Effector CD4-positive, alpha-beta T cell (primary cell): ENCODE measurements at places on chromosomes 12 and 14.

- DNase-seq, result no peak
These were observed 75.2 kb upstream of the DNM1L start for GRCh38 chr12:32603858-32604257.

- DNase-seq, result no peak
These were observed 5.1 kb downstream of the CLMN start for GRCh38 chr14:95314609-95315008.

GRCh38 chr12:114685869-114686268, 1.9 kb upstream of the TBX3 start:
- no peak for DNase-seq

DNA sequence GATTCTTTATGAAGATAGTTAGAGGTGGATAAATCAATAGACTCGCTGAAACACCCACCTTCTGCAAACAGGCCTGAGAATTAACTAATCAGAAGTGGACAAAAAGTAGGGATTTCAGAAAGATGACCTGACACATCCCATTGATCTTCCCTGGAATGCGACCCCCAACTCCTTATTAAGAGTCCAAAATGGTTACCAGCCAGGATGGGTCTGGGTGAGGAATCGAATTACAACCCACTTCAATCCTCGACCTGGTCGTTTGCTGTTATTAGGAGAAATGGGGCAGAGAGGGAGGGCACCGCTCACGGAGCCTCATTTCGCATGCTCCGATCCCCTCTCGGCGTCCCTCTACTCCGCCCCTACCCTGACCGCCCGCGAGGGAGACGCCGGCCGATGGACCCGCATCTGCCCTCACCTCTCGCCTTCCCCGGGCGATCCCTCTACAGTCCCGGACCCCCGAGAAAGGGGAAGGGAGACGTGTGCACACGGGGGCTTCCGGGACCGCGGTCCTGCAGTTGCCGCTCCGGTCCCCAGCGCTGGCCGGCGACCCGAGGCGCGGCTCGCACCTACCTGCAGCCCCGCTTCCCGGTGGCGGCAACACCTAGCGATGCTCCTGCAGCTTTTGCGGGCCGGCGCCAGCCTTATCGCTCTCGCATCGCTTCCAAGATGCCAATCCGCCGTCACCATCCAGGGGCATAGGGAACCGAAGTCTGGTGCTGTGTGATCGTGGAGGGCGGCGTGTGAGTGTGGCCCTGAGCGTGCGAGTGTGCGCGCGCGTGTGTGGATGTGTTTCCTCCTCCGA, 69.3 kb upstream of the USP15 start:
- peak; percentile 2 for DNase-seq

DNA sequence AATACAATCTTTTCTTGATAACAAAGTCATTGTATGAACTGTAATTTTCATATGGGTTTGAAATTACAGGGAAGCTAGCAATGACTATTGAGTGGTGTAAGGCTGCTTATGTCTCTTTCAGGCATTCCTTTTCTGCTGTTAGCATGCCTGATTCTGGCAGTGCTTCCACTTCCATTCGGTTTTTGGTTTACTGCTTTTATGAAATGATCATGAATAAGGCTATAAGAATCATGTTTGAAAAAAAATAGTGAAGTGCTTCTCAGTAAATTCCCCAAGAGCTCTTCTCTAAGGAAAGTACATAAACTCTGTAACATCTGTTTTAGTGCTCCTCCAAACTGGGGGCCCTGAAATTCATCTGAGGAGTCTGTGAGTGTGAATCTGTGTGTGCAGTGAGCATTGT, 434.0 kb upstream of the RGS6 start:
- no peak for DNase-seq

DNA sequence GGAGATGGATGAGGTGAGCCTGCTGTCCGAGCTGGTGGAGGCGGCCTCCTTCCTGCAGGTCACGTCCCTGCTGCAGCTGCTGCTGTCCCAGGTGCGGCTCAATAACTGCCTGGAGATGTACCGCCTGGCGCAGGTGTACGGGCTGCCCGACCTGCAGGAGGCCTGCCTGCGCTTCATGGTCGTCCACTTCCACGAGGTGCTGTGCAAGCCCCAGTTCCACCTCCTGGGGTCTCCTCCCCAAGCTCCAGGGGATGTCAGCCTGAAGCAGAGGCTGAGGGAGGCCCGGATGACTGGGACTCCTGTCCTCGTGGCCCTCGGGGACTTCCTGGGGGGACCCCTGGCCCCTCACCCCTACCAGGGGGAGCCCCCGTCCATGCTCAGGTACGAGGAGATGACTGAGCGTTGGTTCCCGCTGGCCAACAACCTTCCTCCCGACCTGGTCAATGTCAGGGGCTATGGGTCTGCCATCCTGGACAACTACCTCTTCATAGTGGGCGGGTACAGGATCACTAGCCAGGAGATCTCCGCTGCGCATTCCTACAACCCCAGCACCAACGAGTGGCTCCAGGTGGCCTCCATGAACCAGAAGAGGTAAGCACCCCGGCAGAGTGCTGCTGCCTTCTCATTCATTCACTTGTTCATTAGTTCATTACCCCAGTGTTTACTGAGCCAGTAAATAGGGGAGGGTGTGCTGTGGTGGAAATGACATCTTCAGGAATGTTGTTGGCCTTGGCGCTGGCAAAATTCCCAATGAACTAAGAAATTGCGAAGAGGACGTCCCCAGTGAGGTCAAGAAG, 774 bp upstream of the MANSC4 start:
- DNase-seq, result peak; percentile 10

GRCh38 chr12:65778258-65779090, 45.8 kb upstream of the HMGA2 start:
- no peak for DNase-seq

DNA sequence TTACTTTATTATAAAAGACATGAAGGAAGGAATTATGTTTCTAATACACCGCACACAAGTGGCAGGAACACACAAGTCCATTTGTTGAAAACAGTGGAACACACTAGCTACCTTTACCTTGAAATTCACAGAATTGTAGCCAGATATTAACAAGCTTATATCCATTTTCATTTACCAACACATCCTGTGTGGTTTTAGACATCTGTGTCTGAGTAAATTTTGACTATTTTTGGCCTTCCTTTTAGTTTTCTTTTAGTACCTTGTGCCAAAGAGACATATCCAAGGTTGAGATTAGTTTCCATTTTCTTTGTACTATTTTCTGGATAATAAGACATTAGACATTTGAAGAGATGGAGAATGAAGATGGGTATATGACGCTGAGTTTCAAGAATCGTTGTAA, at the start of gene KLRF2:
Gene KLRF2 (plus strand): TSS at position 244 of the 400 bp plus-strand sequence. CDS start 107 bp downstream, at position 351.
- DNase-seq, result no peak

DNA sequence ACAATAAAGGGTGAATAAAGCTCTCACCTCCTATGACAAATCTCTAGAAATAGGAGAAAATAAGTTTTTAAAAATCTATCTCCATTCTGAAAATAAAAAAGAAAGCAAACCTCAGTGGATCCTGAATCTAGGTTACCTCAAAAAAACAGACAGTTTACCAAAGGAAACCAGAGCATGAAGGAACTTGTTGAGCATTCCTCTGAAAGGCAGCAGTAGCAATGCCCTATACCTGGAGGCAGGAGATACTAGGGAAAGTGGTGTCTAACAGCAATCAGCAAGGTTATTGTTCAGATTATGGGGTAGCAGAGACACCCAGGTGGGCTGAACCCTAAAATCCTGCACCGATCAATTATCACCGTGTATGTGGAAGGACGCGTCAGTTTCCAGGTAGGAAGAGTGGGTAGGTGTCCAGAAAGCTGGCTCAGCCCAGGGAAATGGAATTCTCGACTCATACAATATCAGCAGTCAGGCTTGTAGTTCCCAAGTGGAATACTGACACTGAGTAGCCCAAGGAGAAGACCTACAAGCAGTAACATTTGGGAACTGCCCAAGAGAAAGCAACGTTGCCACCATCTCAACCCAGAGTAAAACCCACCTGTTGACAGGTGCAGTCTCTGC, 128.3 kb downstream of the ST8SIA1 start:
- no peak for DNase-seq

- DNase-seq, result no peak
These were observed 30.9 kb downstream of the ABCB9 start for GRCh38 chr12:122935318-122935717.

GRCh38 chr12:104649217-104649824, 192.6 kb downstream of the CHST11 start:
- DNase-seq, result no peak

- DNase-seq, result no peak
These were observed 367.6 kb upstream of the PRICKLE1 start for GRCh38 chr12:42957136-42957535.

DNA sequence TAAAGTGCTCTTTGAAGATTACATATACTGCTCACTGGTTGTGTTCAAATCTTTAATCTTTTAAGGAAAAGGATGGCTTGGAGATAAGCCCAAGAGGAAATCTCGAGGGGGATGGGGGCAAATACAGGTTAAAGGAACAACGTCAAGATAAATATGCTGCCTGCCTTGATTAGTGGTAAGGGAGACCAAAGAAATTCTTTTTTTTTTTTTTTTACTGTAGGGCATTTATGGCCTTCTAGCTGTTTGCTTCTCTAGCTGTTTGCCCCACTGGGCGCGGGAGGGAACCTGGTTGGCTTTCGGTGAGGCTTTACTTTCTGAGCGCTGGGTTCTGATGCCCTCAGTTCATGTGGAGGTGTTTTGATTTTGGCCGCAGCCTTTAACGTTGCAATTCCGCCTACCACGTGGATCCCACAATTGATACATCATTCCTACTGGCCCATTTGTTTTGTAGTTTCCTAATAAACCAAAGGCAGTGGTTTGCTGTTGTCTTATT, 5.7 kb downstream of the CCND2 start:
- no peak for DNase-seq

DNA sequence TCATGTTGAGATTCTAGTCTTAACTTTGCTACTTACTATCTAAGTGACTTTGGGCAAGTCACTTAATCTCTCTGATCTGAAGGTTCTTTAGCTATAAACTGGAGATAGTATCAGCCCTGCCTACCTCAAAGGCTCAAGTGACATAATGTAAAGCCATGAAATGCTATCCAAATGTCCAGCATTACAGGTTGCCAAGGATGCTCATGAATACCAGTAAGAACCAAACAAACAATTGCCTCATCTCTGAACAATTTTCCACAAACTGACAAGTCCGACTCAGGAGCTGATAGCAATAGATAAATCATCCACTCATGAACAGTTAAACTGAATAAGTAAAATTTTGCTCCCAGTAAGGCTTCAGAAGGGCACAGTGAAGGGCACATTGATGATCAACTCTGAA, 51.5 kb downstream of the LMNTD1 start:
- no peak for DNase-seq

DNA sequence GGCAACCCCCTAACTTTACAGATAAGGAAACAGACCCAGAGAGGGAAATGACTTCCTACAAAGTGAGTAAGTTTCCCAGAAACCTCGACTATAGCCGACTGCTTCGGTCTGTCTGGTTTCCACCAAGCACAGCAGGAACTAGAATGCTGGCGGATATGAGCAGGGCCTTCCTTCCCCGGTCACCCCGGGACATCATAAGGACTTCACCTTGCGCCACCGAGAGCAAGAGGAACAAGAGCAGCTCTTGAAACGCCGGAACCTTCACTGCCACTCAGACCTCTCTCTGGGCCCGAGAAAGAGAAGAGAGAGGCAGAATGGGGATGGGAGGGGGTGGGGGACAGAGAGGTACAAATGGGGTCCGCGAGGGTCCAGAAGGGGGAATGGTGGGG, 29.4 kb upstream of the GPR68 start:
- no peak for DNase-seq

GRCh38 chr12:91388573-91388972, 206.0 kb upstream of the DCN start:
- no peak for DNase-seq

GRCh38 chr14:50953502-50953901, 9.2 kb upstream of the PYGL start:
- DNase-seq, result no peak

GRCh38 chr12:57475271-57476161, 4.2 kb downstream of the ARHGAP9 start:
- no peak for DNase-seq

GRCh38 chr12:57842342-57843294, 3.9 kb downstream of the CTDSP2 start:
- DNase-seq, result peak; percentile 31

GRCh38 chr12:84779169-84779568, 133.4 kb downstream of the SLC6A15 start:
- DNase-seq, result no peak

DNA sequence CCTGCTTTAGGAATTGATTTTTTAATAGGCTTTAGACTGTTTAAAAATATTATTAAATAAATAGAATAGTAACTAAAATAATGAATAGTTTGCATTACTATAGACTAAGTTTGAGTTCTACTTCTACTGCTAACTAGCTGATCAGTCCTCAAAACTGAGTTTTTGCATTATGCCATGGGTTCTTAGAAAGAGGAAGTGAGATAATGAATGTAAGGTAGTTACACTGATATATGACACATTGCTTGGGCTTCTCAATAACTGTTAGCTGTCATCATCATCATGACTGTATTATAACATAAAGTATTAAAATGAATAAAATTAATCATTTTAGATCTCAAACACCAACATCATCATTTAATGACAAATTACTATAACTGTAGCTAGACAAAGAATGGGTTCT, 949.7 kb downstream of the TRHDE start:
- no peak for DNase-seq

DNA sequence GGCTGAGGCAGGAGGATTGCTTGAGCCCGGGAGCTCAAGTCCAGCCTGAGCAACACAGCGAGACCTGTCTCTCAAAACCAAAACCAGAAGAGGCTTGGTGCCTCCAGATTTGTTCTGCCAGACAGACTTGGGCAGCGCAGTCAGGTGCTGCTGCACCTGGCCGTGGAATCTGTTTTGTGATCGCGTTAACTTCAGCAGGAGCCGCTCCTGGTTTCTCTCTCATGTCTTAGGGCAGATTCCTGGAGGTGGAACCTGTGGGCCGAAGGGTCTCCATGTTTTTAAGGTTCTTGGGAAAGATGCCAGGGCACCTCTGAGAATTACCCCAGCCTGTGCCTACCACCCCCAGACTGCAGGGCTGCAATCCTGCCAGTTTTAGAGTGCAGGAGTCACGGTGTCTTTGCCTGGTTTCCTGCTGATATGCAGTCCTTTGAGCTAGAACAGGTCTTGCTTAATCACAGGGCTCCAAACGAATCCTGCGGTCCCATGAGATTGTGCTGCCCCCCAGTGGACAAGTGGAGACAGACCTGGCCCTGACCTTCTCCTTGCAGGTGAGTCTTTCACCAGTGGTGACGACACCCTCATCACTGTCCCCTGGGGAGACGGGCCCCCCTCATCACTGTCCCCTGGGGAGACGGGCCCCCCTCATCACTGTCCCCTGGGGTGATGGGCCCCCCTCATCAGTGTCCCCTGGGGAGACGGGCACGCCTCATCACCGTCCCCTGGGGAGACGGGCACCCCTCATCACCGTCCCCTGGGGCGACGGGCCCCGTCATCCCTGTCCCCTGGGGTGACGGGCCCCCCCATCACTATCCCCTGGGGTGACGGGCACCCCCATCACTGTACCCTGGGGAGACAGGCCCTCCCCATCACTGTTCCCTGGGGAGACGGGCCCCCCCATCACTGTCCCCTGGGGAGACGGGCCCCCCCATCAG, 37.6 kb downstream of the PACS2 start:
- peak; percentile 82 for DNase-seq

GRCh38 chr12:110367181-110367864, 36.2 kb downstream of the ANAPC7 start:
- DNase-seq, result no peak
